COR-L47 (cell line): ENCODE measurements at places on chromosomes 3 and 15.

- DNase-seq, result no peak
Measured at GRCh38 chr3:73094129-73094528, 32.7 kb downstream of the EBLN2 start.

DNA sequence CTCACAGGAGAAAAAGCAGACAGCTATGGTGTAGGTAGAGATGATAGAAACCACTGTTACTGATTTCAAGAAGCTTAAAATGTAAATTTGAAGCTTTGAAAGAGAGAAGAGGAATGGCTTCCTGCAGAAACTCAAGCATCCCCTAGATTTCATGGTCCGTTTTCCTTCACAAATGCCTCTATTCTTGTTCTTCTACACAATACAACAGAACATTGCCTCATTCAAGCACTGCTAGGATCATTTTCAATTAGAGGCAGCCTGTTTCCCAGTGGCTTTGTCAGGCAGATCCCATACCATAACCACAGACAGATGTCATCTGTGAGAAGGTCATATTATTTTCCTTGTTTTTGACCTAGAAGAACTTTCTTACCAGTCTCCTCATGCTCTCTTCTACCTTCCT lies 77.9 kb upstream of the SPRED1 start:
- DNase-seq, result no peak

DNA sequence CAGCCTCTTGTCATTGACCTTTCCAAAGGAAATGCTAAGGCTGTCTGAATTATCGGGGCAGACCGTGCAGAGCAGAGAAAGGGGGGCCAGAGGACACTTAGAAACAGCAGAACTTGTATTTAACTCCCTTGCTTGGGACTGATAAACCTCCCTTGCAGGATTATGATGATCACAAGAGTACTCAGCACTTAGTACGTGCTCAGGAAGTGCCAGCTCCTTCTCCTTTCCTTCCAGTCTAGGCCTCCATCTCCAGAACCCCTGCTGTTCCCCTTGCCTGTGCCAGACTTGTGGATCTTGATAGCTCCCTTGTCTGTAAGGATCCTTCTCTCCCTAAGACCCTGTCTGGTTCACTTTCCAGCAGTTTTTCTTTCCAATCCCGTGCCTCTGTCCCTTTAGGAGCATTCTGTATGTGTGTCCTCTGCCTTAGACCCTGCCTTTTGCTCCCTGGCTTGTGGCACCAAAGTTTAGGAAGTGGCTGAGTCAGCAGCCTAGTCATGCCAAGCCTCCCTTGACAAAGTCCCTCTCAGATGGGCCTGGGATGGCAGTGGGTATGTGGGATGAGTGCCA lies 747 bp downstream of the SORD start:
- no peak for DNase-seq

DNA sequence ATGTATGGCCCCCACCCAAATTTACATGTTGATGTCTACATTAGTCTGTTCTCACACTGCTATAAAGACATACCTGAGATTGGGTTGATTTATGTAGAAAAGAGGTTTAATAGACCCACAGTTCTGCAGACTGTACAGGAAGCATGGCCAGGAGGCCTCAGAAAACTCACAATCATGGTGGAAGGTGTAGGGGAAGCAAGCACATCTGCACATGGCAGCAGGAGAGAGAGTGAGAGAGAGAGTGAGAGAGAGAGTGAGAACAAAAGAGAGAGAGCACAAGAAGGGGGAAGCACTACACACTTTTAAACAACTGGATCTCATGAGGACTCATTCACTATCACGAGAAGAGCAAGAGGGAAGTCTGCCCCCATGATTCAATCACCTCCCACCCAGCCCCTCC lies 130.5 kb downstream of the XXYLT1 start:
- DNase-seq, result no peak

DNA sequence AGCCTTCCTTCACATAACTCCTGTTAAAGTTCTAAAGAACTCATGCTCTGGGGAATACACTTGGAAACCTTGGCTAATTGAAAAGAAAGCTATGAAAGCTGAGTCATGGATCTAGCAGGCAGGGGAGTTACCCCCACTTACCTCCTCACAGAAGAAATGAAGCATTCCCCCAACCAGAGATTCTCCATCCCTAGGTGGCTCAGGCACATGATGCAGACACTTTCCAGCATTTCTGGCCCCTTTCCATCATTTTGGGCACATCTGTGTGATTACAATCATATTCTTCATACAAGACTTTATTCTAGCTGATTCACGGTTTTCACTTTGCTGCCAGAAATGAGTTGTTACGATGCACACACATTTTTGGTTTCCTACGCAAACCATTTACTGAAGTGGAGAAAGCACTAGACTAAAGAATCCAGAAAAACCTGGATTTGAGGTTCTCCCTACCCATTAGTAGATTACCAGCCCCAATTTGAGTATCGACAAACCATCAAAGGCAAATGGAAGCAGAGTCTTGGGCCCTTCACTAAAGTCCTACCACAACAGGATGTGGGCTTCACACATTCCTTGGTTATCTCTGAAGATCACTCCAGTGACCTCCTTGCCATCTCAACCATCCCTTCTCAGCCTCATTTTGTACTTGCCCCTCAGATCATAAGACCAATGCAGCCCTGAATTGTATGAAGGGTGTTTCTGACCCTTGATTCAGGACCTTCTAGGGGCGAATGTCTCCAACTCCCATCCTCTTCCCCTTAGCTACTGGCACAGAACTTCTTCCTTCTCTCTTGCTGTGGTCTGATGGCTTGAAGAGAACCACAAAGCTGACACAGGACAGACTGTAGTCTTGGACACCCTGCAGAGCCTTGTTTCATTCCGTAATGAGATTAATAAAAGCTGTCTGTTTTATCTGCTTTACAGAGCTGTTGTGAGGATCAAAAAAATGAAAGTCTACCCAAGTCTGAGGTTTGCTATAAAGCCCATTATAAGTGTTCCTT lies 42.5 kb upstream of the SNRK start:
- no peak for DNase-seq

- DNase-seq, result no peak
Measured at GRCh38 chr3:13282986-13283876, 136.9 kb downstream of the NUP210 start.

DNA sequence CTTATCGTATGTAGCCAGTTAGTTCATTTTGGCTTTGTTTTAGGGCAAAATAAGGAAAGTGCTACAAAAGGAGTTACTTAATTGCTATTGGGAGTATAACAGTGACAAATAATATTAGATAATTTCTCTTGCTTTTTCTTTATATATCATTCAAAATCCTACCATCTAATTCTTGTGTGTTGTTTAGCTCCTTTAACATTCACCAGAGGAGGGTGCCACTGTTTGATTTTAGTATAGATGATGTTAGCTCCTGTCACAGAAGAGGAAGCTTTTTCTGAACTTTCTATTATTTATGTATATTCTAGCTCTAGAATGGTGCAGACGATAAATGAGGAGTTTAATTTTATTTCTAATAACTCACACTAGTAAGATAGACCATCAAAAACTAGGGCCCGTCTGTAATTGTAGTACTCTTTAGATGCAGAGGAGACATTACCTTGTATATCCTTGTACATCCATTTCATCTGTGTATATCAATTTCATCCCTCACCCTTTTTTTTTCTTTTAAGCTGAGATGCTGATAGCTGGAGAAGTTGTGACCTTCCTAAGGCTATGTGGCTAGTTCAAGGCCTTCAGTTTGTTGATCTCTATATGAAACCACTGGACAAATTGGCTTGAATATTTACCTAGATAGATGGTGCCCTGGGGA lies 3.0 kb downstream of the PPM1L start:
- no peak for DNase-seq

DNA sequence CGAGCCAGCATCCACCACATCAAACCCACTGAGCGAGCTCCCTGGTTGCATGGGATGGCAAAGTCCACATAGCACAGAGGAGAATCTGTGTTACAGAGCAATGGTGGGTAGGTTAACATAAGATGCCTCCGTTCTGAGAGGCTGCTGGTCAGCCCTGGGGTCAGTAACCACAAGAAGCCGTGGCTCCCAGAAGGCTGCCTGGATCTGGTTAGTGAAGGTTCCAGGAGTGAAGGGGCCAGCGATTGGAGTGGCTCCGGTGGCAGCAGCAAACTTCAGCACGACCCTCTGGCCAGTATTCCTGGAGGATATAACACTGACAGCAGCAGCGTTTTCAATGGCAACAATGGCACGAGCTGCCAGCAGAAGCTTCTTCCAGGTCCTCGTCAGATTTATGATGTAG lies 18.4 kb upstream of the PIGZ start:
- DNase-seq, result no peak

GRCh38 chr3:157610876-157611535 lies 107.8 kb upstream of the VEPH1 start:
- DNase-seq, result no peak

GRCh38 chr15:57183041-57183440 lies 193.3 kb upstream of the CGNL1 start:
- no peak for DNase-seq
